ENCODE measurements at places on chromosomes 3 and 15.

DNA sequence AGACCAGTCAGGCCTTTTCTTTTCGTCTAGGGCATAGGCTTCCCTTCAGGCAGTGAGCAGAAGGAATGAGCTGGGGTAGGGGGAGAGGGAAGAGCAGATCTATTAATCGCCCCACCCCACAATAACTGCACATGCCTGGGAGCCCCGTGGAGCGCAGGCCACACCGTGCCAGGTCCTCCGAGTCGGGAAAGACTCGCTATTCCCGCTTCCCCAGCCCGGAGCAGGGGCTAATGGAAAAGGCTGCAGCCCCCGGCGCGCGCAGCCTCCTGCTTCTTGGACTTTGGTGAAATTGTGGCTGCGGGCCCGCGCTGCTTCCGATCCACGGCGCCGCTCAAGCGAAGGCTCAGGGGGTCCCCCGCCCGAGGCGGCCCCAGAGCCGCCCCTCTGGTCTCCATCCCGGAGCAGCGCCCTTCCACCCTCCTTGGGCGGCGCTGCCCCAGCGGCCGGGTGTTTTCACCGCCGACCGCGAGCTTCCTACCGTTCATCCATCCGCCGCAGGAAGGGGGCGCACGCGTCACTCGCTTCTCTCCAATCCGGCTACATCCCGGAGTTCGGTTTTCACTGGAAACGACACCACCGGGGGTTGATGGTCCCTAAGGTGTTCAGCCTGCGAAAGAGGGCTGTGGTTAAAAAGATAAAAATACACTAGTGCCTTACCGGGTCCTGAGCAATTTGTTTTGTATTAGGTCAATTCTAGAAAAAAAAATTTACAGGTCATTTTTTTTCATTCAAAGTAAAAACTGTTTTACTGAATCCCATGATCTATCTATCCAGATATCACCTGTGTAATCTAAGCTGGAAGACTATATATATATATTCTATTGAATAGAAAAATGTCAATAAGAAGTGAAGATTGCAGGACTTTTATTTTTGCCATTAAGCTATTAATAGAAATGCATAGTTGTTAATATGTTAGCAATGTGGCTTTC, 4.4 kb upstream of the SYNM start:
- no peak for DNase-seq

GRCh38 chr15:94259121-94259751, 27.9 kb downstream of the MCTP2 start:
- DNase-seq = no peak

- DNase-seq = no peak
Measured at GRCh38 chr15:80934761-80935221, 54.8 kb downstream of the MESD start.

DNA sequence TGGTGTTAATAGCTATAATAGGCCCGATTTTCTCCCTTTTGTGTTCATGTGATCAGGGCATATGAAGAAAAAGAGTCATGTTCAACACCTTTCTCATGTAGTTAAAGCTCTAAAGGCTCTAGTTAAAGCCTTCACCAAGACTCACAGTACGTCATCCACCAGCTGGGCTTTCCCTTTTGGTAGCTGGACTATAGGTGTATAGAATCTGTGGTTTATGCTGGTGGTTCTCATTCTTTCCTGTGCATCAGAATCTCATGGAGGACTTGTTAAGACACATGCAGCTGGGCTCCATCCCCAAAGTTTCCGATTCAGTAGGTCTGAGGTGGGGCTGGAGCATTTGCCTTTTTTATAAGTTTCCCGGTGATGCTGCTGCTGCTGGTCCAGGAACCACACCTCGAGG, 31.0 kb downstream of the CFAP91 start:
- no peak for DNase-seq

- DNase-seq = no peak
Measured at GRCh38 chr3:3821777-3822176, 22.5 kb downstream of the LRRN1 start.

GRCh38 chr3:98680723-98681122, 82.4 kb upstream of the ST3GAL6 start:
- DNase-seq = no peak

GRCh38 chr3:114480442-114480841, 186.6 kb downstream of the TIGIT start:
- DNase-seq = no peak
